B cell (primary cell): ENCODE measurements at places on chromosomes 2 and 18. TPM values are rescaled to one million over a fixed set of nuclear protein-coding genes. Genes with fewer than 3 reads are reported as not detected.

- no peak for DNase-seq
Measured at GRCh38 chr2:119455066-119455718, 23.5 kb downstream of the TMEM37 start.

- no peak for DNase-seq
Measured at GRCh38 chr2:222733846-222734702, 62.6 kb downstream of the MOGAT1 start.

GRCh38 chr2:65033178-65033577, 23.0 kb upstream of the CEP68 start:
- peak; percentile 65 for DNase-seq

DNA sequence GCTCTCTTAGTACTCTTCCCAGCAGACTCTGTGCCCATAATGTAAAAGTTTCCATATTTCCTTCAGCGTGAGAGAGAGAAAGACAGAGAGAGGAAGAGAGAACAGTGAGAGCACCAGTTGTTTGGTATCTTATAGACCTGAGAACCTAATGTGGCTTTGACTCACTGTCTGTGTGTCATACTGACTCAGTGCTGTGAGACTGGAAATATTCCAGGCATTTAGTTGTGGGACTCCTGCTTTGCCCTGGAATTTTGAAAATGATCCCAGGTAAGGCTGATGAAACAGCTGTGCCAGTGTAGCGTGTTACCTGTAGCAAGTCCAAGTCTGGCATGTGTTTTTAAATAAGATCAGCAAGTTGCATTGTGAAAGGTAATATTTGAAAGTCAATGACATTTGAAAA, 87.9 kb upstream of the KCNH7 start:
- no peak for DNase-seq

GRCh38 chr2:180061085-180061484, 54.0 kb upstream of the CWC22 start:
- DNase-seq = no peak

The FHL2 gene
- total RNA-seq = not detected in 2 replicates

The CIDEA gene
- not detected in 2 replicates for total RNA-seq

The ASTL gene
- total RNA-seq = 0.41 and 0.59 TPM in 2 replicates

The OTOS gene
- not detected in 2 replicates for total RNA-seq
